Dermis microvascular lymphatic vessel endothelial cell (primary cell): ENCODE measurements at places on chromosomes 11 and 22. TPM values are rescaled to one million over a fixed set of nuclear protein-coding genes. Genes with fewer than 3 reads are reported as not detected.

GRCh38 chr11:100675115-100675650, 11.9 kb upstream of the ARHGAP42 start:
- DNase-seq = no peak

DNA sequence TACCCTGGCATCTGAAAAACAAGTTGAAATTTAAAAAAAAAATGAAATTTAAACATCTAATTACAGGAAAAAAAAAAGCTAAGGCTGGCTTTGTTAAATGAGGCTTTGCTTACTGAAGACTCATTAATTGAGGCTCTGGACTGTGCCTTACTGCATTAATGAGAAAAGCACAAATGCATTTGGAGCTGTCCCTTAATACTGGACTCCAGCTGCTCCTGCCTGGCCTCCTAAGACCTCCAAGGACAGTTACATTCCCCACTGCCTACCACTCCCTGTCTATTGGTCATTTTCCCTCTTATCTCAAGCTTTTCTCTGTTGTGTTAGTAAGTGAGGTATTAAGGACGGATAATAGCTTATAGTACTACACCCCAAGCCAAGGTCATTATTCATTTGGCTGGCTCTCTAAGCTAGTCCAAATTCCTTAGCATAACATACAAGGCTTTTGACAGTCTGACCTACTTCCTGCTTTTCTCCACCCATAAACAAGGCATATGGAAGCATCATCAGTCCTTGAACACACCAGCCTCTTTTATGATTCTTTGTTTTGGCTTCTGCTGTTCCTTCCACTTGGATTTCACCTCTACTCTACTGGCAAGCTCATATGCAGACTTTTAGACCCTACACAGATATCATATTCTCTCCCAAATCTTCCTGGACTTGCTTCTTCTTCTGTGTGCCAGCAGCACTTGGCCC, 62.5 kb downstream of the USP35 start:
- no peak for DNase-seq

The CASP5 gene
- not detected in 2 replicates for total RNA-seq

DNA sequence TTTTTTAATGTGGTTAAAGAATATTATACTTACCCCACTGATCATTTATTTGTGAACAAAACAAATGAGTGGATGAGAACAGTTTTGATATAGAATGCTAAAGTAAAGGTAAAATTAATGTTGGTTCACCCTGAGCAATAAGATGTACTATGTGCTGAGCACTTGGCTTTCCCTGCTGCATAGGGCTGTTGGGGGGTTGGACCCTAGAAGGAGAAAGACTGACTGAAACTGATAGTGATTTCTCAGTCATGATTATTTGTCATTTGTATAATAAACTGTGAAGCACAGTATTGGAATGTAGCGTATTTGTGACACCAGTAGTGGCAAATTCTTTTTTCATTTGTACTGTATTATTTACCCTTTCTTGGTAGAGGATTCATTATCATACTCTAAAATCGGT, 63.3 kb downstream of the PRMT3 start:
- no peak for DNase-seq

DNA sequence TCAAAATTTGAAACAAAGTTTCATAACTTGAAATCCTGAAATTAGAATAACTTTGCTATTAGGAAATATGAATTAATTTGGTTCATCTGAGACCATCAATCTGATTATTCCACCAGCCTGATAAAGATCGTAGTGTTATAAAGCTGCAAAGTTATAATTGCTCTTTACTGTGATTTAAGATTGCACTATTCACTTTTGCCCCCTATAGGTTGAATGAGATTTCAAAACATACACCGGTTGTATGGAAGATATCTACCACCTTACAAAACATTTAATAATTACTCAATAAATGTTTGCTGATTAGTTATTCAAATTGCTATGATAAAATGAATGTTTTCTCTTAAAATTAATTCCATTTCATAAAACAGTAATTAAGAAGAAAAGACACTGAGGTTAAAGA, 26.1 kb downstream of the APIP start:
- DNase-seq = peak; percentile 19

The RASL10A gene
- total RNA-seq = 2.3 and 11.4 TPM in 2 replicates

The MS4A6E gene
- not detected in 2 replicates for total RNA-seq

GRCh38 chr11:113147249-113147648, 167.1 kb upstream of the TTC12 start:
- no peak for DNase-seq

- no peak for DNase-seq
Measured at GRCh38 chr22:36029406-36029755, 757 bp upstream of the RBFOX2 start.

DNA sequence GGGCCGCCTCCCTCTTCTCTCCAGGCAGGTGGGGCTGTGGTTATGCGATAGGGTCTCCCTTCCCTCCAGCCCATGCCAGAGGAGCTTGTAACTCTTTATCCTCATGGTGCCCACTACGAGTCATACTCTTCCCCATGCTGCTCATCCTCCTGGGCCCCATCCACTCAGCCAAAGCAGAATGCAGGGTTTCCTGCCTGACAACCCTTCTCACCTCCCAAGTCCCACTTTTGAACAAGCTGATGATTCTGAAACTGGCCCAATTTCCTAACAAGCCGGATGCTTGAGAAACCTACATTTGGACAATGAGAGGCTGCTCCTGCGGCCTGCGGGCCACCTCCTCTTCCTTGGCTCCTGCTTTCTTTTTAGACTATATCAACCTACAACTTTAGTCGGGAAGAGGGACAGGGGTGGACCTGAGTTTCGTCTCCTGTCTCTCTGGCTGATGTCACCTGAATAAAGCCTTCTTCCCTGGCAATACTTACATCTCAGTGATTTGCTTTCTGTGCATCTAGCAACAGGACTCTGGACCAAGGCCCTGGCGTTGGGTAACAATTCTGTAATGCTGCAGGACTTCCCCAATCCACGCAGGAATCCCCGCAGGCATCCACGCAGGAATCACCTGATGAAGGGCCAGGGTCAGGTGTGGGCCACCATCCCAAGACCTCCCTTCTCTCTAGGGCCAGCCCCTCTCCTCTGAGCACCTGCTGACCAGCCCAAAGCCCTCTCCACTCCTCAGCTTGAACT, 1.5 kb upstream of the NDUFS8 start:
- DNase-seq = no peak
